Caki2 (cell line): ENCODE measurements at places on chromosomes 7 and 10. TPM values are rescaled to one million over a fixed set of nuclear protein-coding genes. Genes with fewer than 3 reads are reported as not detected.
A peak's percentile ranks its signal among the peaks of the same experiment; 100 is the strongest.

DNA sequence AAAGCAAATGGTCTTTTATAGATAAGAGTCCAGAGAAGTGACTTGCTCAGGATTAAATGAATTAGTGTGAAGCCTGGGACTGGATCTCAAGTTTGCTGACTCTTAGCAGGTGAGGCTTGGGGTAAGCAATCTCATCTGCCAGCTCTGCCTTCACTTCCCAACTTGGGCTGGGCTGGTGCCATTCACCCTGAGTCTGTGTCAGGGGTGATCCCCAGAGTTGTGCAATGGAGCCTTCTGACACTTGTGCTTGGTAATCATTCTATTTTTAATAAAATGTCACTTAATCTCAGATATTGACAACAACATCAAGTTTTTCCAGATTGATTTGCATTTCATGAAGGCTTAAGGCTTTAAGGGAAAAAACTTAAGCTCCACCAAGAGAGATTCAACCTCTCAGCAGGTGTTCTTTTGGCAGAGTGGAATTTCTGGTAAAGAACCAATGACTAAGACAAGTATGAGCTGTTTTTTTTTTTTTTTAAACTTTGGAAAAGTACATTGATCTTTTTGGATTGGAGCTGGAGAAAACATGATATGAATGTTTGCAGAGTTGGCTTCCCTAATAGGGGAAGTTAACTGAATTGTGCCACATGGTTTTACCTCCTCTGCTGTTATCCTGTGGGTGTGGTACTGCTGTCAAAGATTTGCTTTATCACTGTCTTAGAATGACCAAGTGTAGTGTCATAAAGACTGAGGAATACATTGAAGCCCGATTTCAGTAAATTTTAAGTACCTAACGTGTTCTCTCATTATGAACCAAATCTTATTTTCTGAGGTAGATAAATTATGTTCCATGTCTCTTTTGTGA lies 48.6 kb upstream of the GPR37 start:
- no peak for DNase-seq

GRCh38 chr10:130956251-130956650 lies 355.3 kb downstream of the TCERG1L start:
- no peak for DNase-seq

DNA sequence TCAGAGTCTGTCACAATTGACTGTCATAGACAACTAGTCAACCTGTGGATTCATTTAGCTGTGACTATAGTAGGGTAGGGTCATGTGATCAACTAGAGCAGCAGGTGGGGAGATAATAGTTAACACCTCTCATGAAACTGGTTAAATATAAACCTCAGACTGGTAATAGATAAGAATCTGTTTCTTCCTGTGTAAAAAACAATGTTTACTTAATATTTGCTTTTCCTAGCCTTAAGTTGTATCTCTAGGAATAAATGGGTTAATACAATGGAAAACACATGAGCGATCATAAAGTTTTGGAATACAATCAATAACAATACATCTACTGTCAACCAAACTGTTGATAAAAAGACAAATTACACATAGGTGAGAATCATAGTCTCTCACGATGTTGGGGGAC lies 43.4 kb upstream of the ITGB8 start:
- DNase-seq = peak; percentile 14

- no peak for DNase-seq
These were observed 45.2 kb upstream of the MSMB start for GRCh38 chr10:46091080-46091827.

DNA sequence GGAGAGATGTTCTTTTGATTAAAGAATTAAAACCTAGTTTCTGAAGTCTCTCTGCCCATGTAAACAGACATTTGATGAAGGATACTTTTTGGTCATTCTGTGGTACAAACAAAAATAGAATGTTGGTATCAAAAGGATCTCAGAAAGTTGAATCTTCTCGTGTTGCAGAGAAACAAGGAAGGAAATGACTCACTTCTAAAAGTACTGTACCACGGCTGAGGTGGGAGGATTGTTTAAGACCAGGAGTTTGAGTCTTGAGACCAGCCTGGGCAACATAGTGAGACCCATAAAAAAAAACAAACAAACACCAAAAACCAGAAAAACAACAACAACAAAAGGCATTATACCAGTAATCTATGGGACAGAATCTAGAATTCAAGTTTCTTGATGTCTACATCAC lies 69.7 kb downstream of the PRSS58 start:
- DNase-seq = no peak

- DNase-seq = no peak
These were observed 26.3 kb downstream of the DNMBP start for GRCh38 chr10:99983280-99983988.

DNA sequence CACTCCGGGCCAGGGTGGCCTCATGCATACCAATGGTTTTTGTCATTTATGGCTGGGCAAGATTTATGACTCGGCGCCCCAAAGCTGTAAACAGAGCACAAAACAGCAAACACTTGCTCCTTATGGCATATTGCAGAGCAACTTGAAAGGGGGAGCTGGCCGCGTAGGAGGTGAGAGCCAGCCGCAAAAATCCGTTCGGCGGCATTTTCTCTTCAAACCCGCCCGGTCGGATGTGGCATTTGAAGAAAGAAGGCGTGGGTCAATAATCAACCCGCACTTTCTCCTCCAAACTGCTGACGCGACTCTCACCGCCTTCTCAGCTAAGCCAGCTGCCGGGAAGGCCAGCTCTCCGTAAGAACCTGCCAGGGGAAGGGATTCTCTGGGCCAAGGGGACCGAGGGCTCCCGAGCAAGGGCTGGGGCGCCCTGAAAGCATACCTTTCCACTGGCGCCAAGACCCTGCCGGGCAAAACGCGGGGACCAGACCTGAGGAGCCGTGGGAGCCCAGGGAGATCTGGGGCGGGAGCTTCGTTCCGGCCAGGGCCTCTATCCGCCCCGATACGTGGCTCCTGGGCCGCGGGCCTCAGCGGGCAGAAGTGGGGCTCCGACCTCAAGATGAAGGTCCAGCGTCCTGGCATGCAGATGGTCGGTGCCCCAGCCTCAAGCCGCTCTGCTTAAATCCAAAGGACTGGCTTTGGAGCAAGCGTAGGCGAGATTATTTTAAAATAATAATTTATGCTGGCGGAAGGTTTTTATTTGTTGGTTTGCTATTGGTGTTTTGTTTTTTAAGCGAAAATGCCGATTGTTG lies 12.9 kb upstream of the HOXA2 start:
- peak; percentile 94 for DNase-seq

- DNase-seq = peak; percentile 36
These were observed 163.2 kb downstream of the NOC3L start for GRCh38 chr10:94199565-94199964.

GRCh38 chr7:121739465-121739864 lies 133.5 kb upstream of the PTPRZ1 start:
- no peak for DNase-seq

- DNase-seq = peak; percentile 49
These were observed 13.8 kb upstream of the PPIF start for GRCh38 chr10:79333513-79333912.

DNA sequence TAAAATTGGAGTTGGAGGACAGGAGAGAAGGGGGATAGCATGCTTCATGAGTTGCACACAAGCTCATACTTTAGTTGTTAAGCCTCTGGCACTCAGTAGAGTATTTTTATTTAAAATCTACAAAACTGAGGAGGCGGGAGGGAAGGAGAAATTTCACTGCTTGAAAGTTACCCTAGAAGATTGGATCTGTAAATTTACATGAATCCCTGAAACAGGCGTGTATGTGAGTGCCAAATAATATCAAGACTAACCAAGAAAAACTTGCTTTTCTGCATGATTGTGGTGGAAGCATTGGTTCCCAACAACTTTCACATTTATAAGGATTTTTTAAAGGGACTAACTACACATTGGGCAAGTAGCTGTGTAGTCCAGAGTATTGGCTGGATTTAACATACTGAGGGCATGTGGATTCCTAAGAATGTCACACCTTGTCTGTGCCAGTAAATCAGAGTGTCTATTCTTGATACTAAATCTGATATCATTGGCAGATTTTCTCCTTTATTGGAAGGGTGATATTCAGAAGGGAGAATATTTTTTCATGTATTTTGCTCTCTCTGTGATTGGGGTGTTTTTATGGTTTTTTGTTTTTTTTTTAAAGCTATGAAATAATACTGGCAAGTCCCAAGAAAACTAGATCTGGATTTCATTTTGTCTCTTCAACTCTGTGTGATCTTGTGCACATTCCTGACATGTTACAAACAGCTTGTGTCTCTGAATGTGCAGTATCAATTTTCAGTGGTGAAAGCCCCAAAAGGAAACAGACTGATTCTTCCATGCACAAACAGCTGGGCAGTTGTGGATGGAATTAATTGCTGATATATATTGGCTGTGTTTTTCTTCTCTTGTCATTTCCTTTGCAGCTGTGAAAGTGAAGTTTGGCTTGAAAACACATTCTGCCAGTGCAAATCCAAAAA lies 67.2 kb downstream of the ADD3 start:
- DNase-seq = no peak

DNA sequence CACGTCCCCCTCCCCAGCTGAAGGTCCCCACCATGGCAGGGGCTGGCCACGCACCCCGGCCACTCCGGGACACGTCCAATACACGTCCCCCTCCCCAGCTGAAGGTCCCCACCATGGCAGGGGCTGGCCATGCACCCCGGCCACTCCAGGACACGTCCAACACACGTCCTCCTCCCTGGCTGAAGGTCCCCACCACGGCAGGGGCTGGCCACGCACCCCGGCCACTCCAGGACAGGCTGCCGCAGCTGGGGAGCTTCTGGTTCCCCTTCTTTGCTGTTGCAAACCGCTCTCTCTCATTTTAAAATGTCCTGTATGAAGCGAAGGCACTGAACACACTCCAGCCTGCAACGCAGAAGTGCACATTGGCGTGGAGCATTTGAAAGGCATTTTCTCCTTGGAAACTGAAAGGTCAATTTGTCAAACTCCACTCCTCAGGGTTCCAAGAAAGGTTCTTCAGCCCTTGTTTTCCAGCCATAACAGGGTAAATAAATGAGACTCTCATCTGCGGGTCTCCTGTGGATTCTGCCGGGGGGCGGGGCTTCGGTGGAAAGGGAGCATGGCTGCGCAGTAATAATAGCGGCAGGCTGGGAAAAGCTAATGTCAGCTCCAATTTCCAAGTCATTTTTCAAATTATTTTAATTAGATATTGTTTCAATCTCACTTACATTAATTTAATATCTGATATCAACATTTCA lies 580.3 kb downstream of the DNAJB6 start:
- no peak for DNase-seq

DNA sequence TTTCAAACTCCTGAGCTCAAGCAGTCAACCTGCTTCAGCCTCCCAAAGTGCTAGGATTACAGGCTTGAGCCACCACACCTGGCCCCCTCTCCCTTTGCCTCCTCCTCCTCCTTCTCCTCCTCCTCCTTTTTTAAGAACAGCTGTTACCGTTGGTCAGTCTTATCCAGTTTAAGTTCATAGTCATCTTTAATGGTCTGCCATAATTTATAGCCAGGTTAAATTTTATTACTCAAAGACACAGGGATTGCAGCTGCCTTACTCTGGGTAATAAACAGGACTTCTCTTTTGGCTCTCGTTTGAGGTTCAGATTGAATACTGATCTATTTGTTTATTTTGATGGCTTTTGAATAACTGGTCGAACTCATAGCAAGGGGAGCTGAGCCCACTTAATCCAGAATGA lies 35.2 kb downstream of the ATOH7 start:
- no peak for DNase-seq

The TMEM270 gene
- total RNA-seq = 1.7 TPM in 1 of 2 replicates, not detected in the other
